NCI-H2081 (cell line): ENCODE measurements at places on chromosomes 1 and 21.

GRCh38 chr1:71031426-71031825, 16.2 kb downstream of the PTGER3 start:
- no peak for DNase-seq

DNA sequence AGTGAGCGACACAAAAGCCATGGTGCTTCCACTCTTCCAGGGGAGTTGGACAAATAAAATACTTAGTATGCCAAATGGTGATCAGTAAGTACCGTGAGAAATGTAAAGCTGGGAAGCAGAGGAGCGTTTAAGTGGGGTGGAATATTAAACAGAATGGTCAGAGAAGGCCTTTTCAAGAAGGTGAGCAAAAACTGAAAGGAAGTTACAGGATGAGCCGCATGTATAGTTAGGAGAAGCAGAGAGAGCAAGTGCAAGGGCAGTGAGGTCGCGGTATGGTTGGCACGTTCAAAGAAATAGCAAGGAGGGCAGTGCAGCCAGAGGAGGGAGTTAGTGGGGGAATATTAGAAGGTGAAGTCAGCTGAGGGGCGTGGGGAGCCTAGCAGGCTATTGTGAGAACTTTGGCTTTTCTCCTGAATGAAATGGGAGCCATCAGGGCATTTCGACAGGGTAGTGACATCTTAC, 748 bp upstream of the ATP6V0B start:
- no peak for DNase-seq

GRCh38 chr1:61007534-61008364, 74.6 kb upstream of the NFIA start:
- DNase-seq: no peak

- no peak for DNase-seq
Observed at GRCh38 chr1:42618866-42619265, 39.4 kb upstream of the PPIH start.
